T-helper 17 cell (primary cell): ENCODE measurements at places on chromosomes 7 and 10.

GRCh38 chr7:30727061-30727945 is 24.6 kb upstream of the INMT start:
- H3K27ac ChIP-seq, result peak overlapping the region; percentile 90
- DNase-seq, result no peak
- no peaks in the 10 kb centered on the region for H3K36me3 ChIP-seq
- H3K4me3 ChIP-seq, result peak overlapping the region; percentile 89
- H3K27me3 ChIP-seq, result no peaks in the 10 kb centered on the region

- peaks cover 52% of the 10 kb centered on the region for H3K27me3 ChIP-seq
- H3K4me3 ChIP-seq, result no peak overlapping the region
- DNase-seq, result no peak
- H3K36me3 ChIP-seq, result no peaks in the 10 kb centered on the region
- H3K27ac ChIP-seq, result no peak overlapping the region
Measured at GRCh38 chr10:93773705-93774104, 16.0 kb downstream of the LGI1 start.

DNA sequence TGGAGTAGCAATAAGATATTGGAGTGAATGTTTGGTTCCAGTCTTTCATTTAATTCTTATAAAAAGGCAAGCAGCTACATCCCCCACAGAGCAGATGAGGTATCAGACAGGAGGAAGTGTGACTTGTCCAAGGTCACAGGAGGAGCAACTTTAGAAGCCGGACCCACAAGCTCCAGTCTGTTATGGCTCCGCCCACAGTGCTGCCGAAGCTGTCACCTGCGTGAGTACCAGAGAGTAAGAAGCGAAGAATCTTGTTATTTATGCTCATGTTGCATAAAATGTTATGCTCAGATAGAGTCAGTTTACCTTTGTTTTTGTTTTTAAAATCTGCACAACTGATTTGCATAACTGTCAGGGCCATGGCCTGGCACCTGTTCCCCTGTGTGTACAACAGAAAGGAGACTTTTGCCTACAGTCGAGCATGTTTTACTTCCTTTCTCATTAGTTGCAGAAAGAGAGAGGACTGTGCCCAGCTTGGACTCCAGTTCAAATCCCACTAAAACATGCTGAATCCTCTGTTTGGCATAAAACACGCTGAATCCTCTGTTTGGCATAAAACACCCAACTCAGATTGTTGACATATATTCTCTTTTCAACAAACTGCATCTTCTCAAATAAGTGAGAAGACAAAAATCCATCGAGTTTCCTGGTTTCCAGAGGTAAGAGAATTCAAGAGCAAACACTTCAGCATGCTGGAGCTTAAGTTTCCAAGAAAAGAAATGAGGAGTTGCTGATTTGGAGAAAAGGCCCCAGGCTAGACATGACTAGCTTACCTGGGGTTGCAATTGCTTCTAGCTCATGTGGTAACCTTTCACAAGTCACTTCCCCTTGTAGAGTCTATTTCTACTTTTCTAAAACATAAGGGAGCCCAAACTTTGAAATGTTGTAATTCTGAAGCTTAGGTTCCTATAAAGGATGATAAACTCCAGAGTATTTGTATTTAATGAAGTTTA is 409.8 kb upstream of the ZMIZ1 start:
- no peak overlapping the region for H3K4me3 ChIP-seq
- H3K4me1 ChIP-seq, result no peaks in the 10 kb centered on the region
- H3K27ac ChIP-seq, result no peak overlapping the region
- DNase-seq, result no peak
- peaks cover 36% of the 10 kb centered on the region for H3K27me3 ChIP-seq

DNA sequence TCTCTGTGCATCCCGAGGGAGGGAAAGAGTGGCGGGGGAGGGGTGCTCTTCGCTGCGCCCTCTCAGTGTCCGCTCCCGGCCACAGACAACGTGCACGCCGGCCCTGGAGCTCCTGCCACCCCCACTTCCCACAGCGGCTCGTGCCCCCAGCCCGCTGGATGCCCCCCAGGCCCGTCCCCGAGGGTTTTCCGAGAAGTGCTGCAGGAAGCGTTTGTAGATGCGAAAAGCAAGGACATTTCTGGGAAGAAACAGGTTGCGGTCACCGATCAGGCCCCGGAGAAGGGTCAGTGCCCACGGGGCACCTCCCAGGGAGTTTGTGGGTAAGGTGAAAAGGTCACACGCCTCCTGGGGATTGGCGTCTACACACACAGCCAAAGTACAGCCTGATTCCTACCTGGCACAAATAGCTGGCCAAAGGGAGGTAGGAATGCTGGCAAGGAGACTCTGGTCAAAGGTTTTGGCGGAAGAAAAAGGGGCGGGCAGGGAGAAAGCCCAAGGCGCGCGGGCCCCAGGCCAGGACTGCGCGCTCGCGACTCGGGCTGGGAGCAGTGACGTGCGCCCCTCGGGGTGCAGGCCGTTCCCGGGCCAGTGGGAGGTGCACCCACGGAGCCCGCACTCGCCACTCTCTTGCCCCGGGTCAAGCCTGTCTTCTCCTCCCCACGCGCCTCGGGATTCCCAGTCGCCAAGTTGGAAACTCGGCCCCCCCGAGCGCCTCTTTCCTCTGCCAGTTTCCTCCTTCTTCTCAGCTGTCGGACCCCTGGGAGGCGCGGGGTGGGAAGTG is 1.5 kb upstream of the NRP1 start:
- H3K27ac ChIP-seq, result no peak overlapping the region
- peaks cover 15% of the 10 kb centered on the region for H3K4me1 ChIP-seq
- H3K36me3 ChIP-seq, result no peaks in the 10 kb centered on the region
- no peak for DNase-seq
- H3K4me3 ChIP-seq, result peak overlapping the region; percentile 91

DNA sequence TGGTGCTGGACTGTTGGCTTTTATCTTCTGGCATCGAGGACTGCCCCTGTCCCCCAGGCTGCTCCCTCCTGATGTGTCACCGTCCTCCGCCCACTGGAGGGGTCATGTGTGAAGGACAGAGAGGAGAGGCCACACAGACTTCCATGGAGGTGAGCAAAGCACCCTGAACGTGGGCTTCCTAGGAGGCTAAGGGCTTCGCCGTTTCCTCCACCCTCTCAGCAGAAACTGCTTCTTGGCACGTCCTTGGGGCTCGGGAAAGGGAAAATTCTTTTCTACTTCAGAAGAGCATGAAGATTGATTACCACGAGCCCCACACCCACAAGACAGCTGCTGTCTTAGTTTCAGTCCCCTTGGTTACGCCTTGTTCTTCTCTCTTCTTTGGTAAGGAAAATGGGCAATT is 218.2 kb downstream of the CCDC3 start:
- no peaks in the 10 kb centered on the region for H3K27me3 ChIP-seq
- H3K4me1 ChIP-seq, result peaks cover 8% of the 10 kb centered on the region
- no peak for DNase-seq
- peaks cover 2% of the 10 kb centered on the region for H3K36me3 ChIP-seq
- no peak overlapping the region for H3K4me3 ChIP-seq

GRCh38 chr7:120842121-120842621 is 15.8 kb downstream of the TSPAN12 start:
- peaks cover 9% of the 10 kb centered on the region for H3K27me3 ChIP-seq
- no peak overlapping the region for H3K27ac ChIP-seq
- H3K4me1 ChIP-seq, result no peaks in the 10 kb centered on the region
- DNase-seq, result no peak

- H3K4me1 ChIP-seq, result no peaks in the 10 kb centered on the region
- DNase-seq, result no peak
- H3K27me3 ChIP-seq, result peaks cover 57% of the 10 kb centered on the region
- H3K4me3 ChIP-seq, result no peak overlapping the region
- H3K36me3 ChIP-seq, result no peaks in the 10 kb centered on the region
Measured at GRCh38 chr7:134366481-134366880, 49.8 kb upstream of the SLC35B4 start.
